ENCODE measurements at places on chromosomes 6 and 20.

GRCh38 chr6:55450005-55450404, 122.7 kb downstream of the GFRAL start:
- no peak for DNase-seq

DNA sequence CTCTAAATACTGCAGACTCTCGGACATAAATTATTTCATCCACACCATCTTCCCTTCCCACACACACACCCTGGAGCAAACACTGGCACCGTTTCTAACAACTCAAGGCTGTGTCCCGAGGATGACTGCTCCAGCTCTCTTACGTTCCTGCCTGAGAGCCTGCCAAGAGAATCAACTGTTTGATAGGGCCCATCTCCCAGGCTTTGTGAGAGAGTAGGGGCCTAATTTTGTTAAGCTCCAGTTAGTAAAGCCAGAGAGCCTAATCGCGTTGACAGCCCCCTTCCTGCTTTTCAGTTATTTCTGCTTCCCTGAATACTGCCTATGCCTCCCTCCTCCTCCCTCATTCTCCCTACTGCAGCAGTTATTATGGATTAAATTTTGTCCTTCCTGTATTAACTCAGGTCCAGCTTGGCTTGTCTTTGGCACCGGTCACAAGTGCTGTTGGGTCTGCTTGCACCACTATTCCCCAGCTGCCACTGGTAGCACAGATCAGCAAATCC, 118.1 kb upstream of the TMEM181 start:
- no peak for DNase-seq

DNA sequence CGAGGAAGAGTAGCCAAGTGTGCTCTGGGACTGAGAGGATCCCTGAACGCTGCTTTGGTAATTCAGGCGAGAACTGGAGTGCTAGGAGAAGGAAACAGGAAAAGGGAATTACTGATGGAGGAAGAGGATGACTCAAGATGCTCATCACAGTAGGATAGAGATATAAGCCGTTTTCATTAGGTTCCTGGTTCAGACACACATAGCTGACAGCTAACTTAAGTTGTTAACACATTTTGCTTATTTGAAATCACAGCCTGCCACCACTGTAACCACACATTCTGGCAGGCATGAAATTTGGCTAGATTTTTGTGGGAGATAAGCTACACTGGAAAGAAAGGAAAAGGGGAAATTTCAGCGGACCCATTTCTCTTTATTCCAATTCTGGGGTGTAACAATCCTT, 138.2 kb upstream of the SLC22A16 start:
- no peak for DNase-seq

- no peak for DNase-seq
These were observed 43.2 kb downstream of the RANBP9 start for GRCh38 chr6:13668291-13668928.

DNA sequence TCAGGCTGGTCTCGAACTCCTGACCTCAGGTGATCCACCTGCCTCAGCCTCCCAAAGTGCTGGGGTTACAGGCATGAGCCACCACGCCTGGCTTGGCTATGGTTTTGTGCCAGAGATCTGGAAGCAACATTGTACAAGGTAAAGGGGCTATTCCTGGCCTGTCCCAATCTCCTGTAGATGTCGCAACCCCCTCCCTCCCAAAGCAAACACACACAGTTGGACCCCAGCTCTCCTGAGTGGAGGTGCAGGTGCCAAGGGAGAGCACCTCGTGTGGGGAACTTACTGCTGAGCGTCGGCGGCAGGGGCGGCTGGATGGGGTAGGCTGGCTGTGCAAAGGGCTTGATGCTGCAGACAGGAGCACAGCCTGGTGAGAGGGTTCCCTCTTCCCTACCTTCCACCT, 8.8 kb downstream of the RPL10A start:
- DNase-seq = no peak

DNA sequence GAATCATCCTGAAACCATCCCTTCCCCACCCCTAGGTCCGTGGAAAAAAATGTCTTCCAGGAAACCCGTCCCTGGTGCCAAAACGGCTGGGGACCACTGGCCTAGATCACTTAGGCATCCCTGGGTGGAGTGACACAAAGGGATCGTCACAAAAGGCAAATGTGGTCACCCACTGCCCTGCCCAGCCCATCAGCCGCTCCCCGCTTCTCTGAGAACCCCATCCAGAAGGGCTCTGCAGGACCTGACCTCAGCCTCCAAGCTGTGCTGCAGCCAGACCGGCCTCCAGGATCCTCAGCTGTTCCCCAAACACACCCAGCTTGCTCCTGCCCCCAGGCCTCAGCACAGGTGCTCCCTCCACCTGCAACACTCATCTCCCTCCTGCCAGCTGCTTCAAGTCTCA, 61.6 kb downstream of the PREX1 start:
- peak; percentile 52 for DNase-seq

GRCh38 chr6:169668203-169668847, 33.5 kb downstream of the WDR27 start:
- DNase-seq = no peak

GRCh38 chr6:46129291-46129628, 529 bp upstream of the ENPP4 start:
- no peak for DNase-seq

DNA sequence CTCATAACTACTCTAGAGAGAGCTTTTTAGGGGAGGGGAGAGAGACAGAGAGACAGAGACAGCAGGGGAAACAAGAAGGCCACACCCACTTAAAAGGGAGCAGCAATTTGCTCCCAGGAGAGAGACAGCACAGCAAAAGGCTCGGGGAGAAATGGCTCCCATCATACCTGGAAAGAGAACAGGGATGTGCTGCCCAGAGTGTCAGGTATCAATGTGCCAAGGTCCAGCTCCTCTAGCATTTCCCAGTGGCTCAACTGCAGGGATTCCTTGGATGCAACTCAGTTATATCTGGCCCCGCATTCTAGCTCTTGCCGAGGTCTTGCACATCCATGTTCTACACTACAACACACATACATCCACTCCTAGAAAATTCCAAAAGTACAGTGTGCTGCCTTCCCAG, 304.0 kb upstream of the CDYL start:
- no peak for DNase-seq

GRCh38 chr20:43799150-43799711, 72.4 kb upstream of the GTSF1L start:
- no peak for DNase-seq

DNA sequence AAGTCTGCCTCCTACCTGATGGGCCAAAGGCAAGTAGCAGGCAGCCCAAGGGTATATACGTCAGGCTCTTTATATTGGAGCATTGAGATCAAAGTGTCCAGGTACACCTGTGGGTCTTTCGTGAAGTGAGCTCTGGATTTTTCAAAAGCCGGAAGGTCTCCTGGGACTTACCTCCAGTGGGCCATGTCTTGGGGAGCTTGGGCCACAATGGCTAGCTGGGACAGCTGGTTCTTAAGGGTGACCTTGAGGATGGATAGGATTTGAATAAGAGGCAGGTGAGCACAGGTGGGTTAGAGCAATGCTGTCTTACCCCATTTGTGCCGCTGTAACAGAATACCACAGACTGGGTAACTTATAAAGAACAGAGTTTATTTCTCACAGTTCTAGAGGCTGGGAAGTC, 153.4 kb downstream of the CDC5L start:
- DNase-seq = no peak

Data from posterior vena cava (tissue), 2 donors.